NCI-H460 (cell line): ENCODE measurements at places on chromosomes 6 and 20.

DNA sequence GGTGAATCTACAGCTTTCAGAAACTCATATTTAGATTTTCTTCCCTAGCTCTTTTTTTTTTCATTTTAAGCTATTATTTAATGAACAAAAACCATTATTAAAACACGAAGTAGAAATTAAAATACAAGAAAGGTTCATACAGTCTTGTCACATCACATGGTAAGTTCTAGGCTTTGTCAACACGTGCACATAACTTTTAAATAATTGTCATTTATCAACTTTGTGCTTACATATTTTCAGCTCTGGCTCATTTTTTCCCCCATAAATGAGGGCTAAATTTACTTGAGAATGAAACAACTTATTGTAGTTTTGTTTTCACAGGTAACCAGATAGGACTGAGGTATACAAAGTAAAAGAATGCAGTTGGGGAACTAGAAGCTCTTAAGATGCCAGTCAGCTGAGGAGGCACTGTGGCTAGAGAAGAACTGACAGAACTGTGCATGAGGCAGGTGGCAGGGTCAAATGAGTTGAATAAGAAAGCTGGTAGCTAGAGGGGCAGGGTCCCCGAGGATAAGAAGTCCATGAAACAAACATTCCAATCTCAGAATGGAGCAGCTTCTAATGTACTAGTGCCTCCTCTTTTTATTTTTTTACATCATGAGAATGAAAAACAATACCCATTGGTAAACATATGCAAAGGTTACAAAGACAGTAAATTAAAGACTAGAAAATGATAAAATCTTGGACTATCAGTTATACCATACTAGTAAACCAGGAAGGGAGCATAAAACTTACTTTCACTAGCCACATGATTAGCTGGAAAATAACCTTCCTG lies 141.5 kb downstream of the MYB start:
- DNase-seq = no peak

DNA sequence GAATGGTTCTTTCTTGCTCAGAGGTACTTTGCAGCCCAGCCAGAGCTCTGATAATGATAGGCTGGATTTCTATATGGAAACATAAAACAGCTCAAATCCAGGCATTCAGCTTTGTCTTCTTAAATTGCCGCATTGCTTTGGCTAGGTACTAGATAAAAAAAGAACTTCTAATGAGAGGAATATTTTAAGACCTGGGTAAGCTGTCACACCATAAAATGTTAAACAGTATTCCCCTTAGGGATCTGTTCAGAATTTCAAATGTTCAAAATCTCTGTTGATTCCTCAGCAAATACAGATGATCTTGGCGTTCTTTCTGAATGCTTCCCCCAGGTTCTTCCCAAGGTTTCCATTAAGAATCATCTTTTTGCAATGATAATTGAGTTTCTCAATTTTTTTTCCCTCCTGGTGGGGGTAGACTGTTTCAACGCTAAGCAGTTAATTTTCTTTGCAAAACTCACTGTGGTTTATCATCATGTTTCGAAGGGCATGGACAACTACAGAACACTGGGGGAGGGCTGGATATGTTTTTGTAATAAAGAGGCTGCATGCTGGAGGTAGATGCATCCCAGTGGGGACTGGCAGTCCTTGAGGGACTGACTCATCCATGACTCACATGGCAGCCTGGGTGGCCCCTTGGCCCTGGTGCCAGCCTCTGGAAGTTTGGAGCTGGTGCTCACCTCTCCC lies 31.0 kb downstream of the TIAM2 start:
- peak; percentile 22 for DNase-seq

DNA sequence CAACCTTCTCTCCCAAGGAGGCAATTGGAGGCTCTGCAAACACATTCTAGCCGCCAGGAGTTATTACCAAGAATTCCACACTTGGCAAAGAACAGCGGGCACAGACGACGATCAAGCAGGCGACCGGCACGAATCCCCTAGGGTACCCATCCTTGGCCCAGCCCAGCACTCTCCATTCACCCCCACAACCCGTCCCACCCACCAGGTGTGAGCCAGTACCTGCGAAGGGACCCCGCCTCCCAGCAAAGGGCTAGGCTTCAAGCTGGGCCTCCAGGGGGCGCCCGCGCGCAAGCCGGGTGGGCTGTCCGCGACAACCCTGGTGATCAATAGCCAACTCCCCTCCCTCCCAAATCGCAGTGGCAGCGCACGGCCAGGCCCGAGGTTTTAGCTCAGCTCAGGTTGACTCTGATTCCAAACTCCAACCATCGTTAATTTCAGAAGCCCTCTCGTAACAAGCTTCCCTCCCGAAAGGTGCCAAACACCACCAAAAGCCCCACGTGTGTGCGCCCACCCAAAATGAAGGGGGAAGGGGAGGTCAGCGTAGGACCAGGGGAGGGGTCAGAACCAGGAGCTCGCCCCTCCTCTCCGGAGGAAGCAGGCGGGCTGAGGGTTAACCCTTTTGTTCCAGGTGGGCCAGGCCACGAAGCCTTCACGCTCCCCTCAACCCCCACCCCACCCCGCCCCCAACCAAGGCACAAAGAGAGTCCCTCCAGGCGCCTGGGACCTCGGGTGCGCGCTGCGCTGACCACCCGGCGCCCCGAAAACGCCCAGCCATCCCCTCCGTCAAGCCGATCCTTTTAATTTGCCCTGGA lies 2.1 kb downstream of the SALL4 start:
- DNase-seq = peak; percentile 37

DNA sequence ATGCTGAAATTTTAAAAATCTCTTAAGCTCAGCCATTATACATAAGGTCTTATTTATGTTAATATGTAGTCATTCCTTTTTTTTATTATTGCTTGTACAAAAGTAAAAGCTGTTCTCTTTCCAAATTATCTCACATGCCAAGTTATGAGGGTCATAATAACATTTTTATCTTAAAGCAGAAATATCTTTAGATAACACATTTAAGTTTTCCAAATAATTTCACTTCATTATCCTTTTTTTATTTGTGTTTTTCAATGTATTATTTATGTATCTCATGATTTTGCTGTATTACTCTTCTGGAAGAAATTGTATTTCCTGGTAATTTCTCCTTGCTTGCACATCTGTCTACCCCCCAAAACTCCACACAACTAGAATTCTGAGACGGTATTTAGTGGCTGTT lies 461.1 kb upstream of the SOX4 start:
- no peak for DNase-seq

DNA sequence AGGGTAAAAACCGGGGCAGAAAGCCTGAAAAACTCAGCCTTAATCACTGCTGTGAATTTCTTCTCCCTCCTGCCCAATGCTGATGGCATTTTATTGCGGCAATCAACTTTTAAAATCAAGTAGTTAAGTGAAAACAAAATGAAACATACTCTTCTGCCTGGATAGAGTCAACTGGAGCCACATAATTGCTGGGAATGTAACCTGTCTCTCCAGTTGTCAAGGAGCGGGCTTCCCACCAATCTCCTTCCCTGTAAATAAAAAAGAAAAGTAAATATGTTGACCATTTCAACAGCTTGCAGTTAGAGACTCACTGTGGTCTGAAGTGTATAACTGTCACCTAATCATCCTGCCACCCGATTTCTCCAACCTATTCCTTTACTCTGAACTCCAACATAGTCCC lies 102.1 kb upstream of the TRAF3IP2 start:
- DNase-seq = no peak

GRCh38 chr6:109486068-109486467 lies 3.0 kb upstream of the ZBTB24 start:
- no peak for DNase-seq

- DNase-seq = no peak
Observed at GRCh38 chr6:41713159-41713649, 22.2 kb downstream of the TFEB start.

GRCh38 chr6:165616116-165616515 lies 46.9 kb downstream of the PDE10A start:
- no peak for DNase-seq

DNA sequence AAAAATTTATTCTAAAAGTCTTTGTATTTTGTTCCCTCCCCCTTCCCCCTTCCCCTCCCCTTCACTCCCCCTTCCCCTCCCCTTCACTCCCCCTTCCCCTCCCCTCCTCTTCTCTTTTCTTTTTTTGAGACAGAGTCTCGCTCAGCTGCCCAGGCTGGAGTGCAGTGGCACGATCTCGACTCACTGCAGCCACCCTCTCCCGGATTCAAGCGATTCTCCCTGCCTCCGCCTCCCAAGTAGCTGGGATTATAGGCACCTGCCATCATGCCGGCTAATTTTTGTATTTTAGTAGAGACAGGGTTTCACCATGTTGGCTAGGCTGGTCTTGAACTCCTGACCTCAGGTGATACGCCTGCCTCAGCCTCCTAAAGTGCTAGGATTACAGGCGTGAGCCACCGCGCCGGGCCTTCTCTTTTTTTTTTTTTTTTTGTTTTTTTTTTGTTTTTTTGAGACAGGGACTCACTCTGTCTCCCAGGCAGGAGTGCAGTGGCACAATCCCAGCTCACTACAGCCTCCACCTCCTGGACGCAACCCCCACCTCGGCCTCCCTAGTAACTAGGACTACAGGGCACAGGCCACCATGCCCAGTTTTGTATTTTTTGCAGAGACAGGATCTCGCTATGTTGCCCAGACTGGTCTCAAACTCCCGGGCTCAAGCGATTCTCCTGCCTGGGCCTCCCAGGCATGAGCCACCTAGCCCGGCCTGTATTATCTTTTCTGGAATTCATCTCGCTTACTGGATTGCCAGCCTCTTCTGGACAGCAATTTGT lies 1.1 kb upstream of the AFG1L start:
- no peak for DNase-seq

DNA sequence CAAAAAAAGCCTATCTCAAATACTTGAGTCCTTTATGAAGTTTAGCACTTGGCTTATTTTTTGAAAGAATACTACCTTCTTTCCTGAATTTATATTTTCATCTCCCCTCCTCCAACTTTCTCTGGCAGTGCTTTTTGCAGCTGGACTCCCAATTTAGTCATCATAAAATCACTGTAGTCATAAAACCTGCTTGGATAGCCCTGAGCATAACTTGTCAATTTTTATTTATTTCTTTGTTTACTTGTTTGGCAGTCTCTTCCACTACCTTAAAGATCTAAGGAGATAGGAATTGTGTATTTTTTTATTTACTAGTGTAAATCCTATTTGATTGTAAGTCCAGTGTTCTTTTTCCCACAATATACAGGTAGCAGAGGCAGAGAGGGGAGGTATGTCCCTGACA lies 11.2 kb upstream of the EDN1 start:
- DNase-seq = no peak

- peak; percentile 72 for DNase-seq
Observed at GRCh38 chr20:64083378-64083803, 807 bp downstream of the LKAAEAR1 start.

DNA sequence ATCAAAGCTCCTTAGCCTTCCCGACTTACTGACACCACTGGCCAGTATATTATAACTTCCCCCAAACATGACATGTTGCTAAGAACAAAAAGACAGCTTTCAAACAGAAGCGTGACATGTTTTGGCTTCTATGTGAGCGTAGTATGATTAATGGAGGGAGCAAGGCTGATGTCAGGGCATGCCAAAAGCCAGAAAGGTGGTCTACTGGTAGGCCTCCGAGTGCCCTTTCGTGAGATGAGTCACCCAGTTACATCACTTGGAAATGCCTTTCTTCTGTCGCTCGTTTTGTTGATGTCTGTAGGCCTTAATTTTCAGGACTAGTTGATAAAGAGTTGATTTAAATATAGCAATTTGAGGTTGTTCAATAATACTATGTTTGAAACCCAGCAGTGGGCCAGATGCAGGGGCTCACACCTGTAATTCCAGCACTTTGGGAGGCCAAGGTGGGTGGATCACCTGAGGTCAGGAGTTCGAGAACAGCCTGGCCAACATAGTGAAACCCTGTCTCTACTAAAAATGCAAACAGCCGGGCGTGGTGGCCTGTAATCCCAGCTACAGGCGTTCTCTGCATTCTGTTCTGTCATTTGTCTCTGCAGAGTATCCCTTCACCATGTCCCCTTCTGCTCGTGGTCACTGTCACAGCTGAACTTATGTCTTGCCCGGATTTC lies 53.3 kb downstream of the CNKSR3 start:
- DNase-seq = no peak

GRCh38 chr20:14720251-14720650 lies 382.8 kb upstream of the FLRT3 start:
- no peak for DNase-seq

- DNase-seq = no peak
Observed at GRCh38 chr6:78076371-78076770, 423.5 kb downstream of the MEI4 start.

- DNase-seq = no peak
Observed at GRCh38 chr6:100307561-100307960, 157.2 kb downstream of the SIM1 start.

GRCh38 chr6:11232770-11233626 lies 530 bp upstream of the NEDD9 start:
- DNase-seq = no peak

DNA sequence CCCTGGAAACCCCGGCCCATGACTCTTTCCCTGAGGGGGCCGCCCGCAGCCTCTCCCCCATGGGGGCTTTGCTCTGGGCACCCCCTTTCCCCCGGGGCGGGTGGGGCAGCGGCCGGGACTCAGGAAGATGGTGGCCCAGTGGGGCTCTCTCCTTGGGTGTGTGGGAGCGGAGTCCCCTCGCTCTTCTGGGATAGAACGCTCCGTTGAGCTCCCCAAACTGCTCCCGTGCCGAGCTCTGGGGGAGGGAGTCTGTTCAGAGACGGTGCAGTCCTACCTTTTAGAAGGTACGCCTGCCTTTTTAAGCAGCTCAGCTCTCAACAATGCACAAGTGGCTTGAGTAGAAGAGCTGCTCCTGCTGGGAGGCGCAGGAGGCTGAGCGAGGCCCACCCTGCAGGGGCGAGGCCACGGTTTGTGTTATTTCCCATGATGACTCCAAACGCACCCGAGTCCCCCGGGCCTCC lies 21.7 kb upstream of the BHLHE23 start:
- DNase-seq = no peak

- no peak for DNase-seq
Observed at GRCh38 chr6:36963451-36964290, 9.1 kb downstream of the PI16 start.

DNA sequence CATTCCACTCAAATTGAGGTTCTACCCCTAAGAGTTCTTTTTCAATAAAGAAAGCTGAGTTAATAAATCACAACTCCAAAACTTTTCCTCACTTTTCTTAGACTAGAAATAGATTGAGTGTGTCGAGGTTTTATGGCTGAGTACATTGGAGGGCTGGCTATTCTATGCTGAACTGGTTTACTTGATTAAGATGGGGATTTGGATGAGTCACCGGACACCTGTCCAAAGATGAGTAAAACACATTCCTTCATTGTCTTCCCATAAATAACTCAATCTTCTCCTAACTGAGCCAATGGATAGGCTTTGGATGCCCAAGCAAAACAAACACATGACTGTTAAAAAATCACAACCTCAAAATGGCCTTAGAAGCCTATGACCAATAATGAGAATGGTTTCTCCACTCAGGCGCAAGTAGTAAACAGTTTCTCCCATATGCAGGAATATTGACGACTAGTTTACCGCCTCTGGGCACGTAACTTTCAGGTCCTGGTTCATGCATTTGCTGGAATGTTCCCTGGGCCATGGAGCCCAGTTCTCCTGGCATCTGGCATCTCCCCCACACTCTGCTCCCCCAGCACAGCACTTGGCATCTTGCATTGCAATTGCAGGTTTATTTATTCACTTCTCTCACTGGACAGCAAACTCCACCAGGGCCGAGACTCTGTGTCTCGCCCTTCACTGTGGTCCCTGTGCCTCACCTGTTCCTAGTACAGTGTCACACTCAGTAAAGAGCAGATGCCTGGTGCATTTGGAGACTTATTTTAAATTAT lies 43.9 kb downstream of the BCAS1 start:
- DNase-seq = no peak
